ENCODE measurements at places on chromosomes 1 and 21. TPM values are rescaled to one million over a fixed set of nuclear protein-coding genes. Genes with fewer than 3 reads are reported as not detected.

GRCh38 chr1:20237646-20238045, 51.3 kb upstream of the PLA2G2C start:
- DNase-seq, result no peak

GRCh38 chr1:245666412-245666811, 511.6 kb downstream of the KIF26B start:
- DNase-seq, result no peak

Gene C4BPA
- not detected for total RNA-seq

Gene BCAR3
- total RNA-seq, result 62.5 TPM

DNA sequence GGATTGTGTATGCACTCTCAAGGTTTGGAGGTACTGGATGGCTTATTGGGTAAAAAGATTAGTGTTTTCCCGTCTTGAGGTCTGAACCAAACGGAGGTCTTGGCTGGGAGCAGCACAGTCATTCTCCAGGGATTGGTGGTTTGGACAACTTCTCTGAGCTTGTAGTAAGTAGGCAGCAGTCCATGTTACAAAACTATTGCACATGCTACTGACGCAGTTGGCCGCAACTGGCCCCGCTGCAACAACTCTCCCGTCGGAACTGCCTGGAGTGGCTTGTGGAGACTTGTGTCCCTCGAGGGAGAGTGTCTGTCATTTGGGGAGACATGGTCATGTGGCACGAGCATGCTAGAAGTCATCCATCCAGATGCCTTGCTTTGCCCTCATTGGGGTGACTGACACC, 276.0 kb downstream of the TM2D1 start:
- no peak for DNase-seq

GRCh38 chr21:35399706-35400105, 350.6 kb upstream of the RUNX1 start:
- no peak for DNase-seq

DNA sequence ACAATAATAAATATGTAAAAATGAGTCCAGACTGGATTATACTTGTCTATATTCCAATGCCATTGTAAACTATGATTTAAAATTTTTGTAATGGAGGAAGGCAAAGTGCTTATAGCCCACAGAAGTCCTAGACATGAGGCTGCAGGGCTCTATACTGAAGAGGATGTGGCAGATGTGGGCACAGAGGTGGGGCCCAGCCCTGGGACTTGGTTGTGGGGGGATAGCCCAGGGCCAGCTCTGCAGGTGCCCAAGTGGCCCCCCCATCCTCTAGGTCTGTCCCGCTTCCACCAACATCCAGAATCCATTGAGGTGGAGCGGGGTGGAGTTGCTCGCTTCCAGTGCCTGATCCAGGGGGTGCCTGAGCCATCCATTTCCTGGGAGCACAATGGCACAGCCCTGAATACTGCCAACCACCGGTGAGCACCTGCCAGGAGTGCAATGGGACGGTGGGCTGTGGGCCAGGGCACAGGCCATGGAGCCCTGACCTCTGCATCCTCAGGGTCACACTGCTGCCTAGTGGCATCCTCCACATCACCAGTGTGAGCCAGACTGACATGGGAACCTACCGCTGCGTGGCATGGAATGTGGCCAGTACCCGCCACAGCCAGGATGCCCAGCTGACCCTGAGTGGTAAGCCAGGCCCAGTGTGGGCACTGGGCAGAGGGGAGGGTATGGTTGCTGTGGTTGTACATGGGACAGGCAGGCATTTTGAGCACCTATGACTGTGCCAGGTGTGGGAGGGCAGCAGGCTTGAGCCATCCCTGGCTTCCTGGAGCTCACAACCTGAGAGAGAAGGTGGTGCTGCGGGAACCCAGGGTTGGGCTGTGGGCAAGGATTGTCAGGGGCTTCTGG, 21.0 kb downstream of the SLC27A3 start:
- no peak for DNase-seq

DNA sequence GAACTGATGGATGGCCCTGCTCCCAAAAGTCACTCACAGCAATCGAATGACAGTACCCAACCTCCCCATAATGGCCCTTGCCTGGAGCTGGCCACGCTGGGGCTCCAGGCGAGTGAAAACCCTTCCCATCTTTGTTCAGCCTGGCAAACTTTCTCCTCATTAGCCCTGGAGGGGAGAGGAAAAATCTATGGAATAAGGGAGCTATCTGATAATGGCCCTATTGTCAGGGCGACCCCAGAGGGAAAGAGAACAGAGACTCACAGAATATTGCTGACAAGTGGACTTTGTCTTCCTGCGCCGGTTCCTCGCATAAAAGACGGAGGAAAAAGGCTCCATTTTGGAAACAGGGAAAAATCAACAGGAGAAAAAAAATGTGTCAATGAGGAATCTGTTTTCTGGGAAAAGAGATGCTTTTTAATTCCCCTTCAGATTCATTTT, 13.0 kb upstream of the ARHGEF16 start:
- no peak for DNase-seq

DNA sequence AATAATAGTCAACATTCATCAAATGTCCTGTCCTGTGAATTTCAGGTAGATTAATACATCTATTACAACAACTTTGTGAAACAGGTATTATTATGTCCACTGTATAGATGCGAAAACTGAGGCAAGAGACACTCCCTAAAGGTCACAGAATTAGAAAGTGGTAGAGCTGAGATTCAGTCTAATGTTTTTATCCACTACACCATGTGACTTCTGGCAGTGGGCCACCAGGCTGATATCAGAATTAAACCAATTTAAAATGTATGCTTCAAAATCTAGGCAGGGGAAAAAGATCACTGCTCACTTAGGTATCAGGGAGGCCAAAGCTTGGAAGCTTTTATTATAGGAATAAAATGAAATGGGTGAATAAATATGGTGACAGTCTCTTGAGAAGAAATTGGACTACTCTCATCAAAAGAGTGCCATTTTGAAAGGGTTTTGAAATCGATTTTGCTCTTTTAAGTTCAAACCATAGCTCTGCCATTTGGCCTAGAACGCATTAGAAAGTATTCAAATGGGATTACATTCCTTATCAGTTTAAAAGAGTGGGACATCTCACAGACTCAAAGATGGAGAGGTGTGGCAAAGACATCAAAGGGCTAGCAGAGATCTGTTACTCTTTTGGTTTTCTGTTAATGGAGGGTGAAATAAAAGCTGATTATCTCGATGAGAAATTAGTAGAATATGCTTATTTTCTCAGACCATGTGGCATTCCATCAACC, 1.9 kb downstream of the DDAH1 start:
- no peak for DNase-seq

DNA sequence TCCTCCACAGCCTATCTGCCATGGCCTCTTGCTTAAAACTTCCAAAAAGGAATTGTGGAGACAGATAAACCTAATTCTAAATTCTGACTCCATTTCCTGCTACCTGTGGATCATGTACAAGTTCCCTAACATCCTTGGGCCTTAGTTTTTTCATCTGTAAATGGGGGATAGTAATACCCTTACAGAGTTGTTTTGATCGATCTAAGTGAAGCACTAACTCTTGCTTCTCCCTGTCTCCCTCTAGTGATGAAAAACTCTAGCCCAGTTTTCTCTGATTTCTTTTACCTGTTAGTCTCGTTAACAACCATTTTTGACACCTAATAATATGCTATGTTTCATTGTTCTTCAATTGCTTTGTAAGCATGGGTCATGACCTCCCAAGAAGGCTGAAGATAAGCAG, 65.9 kb downstream of the TM2D1 start:
- no peak for DNase-seq

DNA sequence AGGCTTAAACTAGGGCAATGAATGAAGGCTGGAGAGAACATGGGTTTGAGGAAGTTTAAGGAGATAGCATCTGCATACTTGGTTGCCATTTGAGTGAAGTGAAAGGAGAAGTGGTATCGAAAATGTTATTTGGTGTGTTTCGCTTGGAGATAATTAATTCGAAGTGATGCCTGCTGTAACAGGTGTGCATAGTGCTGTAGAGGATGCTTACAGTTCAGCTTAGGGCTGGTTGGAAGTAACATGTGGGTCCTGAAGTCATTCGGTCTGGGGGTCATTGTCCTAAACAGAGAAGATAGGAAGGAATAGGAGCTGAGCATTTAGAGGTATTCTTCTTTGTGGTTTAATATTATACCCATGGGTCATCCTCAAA, 301 bp upstream of the NUDT17 start:
- no peak for DNase-seq

Gene FAM72B
- 17.7 TPM for total RNA-seq

DNA sequence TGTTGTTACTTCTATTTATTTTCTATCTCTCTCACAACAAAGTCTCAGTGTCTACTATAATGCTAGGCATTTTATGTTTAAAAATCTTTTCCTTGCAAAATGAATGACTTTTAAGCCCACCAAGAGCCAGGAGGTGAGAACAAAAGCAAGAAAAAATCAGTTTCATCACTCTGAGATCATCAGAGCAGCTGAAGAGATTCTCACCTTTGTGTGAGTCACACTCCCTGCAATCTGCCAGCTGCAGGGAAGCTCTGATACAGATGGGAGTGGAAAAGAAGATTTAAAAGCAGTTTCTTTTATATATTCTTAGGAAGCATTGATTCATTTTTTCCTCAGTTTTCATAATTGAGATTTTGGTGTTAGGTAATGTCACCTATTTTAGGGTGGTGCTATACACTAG, 107.6 kb downstream of the LHX9 start:
- no peak for DNase-seq

Gene CTTNBP2NL
- 28.7 TPM for total RNA-seq

Gene HNRNPU
- total RNA-seq, result 291 TPM

Gene LPAR3
- total RNA-seq, result not detected

- peak; percentile 35 for DNase-seq
Observed at GRCh38 chr1:22142315-22143064, 407 bp downstream of the WNT4 start.

DNA sequence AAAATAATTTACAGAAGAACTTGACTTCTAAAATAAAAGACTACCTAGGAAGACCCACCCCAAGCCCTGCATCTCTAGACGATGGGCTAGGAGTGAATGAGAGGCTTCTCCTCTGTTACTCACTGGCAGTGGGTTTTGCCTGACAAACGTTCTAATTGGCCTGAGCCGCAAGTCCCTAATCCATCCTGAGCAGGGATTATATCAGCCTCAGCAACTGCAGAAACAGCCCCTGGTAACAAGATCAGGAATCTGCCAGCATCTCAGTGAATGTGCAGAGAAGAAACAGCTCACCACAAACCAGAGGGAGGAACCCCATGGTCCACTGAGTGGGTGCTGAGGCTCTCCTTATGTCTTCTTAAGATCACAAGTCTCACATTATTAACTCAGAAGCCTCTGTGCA, 240.6 kb downstream of the BRINP2 start:
- no peak for DNase-seq
